ENCODE measurements at places on chromosomes 7 and 10. TPM values are rescaled to one million over a fixed set of nuclear protein-coding genes. Genes with fewer than 3 reads are reported as not detected.

The SPACDR gene
- 4.5 TPM for total RNA-seq

The CCDC3 gene
- 0.09 TPM for total RNA-seq

The PRLHR gene
- not detected for total RNA-seq

The STEAP1 gene
- 0.50 TPM for total RNA-seq

The CNPY1 gene
- not detected for total RNA-seq

The CTTNBP2 gene
- not detected for total RNA-seq

GRCh38 chr10:49114718-49115014 is 656 bp downstream of the VSTM4 start:
- DNase-seq: no peak

DNA sequence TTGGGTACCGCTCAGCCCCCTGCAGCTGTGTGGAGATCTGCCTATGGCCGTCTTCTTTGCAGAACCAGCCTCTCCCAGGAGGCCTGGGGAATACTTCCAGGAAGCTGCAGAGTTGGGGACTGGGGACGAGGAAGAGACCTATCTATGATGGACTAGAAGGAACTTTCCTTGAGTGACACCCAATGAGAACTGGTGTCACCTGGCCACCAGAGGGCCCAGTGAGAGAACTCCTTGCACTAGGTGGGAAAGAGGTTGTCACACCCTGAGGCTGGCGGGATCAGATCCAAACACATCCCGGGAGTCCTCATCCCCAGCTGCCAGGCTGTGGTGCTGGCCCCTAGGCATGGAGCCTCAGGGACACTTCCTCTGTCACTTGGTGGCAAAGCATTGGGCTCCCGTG is 4.9 kb upstream of the GRID2IP start:
- DNase-seq: no peak

GRCh38 chr10:88903715-88904114 is 23.7 kb downstream of the STAMBPL1 start:
- no peak for DNase-seq

DNA sequence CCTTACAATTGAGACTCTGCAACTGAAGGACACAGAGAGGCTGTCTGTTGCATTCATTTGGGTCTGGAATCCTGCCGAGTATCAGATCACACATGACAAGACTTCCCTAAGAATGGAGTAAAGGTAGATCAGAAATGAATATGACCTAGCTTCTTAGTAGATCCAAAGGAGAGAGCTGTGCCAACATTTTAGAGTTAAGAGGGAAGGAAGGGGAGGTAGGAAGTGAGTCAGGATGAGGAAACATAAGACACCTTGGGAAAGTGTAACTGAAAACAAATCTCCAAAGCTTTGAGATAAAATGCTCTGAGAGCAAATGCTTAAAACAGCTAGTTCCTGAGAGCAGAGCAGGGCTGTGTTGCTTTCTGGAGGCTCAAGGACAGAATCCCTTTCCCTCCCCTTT is 6.1 kb upstream of the SLC25A13 start:
- no peak for DNase-seq

GRCh38 chr7:98187138-98187502 is 24.1 kb upstream of the BHLHA15 start:
- no peak for DNase-seq

GRCh38 chr10:28769091-28769604 is 91.8 kb downstream of the BAMBI start:
- no peak for DNase-seq

DNA sequence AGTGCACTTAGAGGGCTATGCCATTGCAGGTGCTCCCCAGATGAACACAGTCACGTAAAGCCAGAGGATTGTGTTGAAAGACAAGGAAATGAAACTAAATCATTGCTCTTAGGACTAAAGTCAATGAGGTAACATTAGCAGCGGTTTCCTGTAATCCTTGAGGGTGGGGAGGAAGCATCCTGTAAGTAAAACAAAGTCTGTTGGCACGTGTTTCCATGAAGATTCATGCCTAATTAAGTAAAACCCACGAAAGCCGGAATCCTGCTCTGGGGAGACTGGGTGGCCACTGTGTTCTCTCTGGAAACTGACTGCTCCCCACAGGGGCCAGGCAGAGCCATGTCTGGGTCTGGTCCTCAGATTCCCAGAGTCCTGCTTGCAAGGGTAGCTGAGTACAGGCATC is 18.3 kb downstream of the STEAP1B start:
- no peak for DNase-seq

DNA sequence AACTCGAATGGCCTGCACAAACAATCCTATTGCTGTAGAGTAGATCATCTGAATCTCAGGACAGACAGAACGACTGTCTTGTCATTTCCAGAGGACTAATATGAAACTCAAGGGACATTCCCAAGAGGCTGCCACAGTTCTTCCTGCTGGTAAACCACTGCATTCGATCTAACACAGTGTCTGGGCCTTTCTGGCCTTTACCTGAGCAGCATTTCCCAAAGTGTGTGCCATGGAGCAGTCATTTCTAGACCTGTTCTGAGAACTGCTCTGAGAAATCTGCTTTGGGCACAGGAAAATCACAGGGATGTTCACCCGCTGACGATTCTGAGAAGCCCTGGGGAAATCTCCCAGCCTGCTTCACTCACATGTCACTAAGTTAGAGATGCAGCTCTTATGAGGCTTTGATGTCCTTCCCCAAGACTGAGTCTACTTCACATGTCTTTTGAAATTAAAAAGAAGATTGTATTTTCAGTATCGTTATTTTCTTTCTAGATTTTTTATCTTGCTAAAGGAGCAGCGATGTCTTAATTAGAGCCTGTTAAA is 18.4 kb downstream of the GPNMB start:
- no peak for DNase-seq

DNA sequence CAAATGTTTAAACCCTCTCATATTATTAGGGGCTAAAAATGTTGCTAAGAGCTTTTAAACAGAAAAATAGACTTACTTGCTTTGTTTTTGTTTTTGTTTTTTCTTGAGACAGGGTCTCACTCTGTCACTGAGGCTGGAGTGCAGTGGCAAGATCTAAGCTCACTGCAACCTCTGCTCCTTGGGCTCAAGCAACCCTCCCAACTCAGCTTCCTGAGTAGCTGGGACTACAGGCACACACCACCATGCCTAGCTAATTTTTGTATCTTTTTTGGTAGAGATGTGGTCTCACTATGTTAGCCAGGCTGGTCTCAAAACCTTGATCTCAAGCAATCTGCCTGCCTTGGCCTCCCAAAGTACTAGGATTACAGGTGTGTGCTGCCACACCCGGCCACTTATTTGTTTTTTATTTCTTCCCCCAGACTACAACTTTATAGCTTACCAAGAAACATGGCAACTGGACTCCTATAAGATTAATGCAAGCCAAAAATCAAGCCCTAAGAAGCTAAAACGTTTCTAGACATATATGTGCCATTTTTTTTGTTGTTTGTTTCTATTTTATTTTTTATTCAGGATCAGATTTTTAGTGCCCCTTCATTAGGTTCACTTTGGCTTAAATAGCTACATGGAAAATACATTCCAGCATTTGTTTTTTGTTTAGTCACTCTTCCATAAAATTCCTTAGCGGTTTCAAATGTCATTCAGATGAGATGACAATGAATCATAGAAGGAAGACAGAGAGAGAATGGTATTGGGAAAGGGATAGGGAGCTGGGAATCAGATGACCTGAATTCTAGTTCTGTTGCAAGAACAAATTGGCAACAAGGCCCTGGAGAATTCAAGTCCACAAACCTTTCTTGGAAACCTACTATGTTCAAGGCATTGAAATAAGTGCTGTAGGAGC is 163.4 kb upstream of the MKLN1 start:
- DNase-seq: no peak

DNA sequence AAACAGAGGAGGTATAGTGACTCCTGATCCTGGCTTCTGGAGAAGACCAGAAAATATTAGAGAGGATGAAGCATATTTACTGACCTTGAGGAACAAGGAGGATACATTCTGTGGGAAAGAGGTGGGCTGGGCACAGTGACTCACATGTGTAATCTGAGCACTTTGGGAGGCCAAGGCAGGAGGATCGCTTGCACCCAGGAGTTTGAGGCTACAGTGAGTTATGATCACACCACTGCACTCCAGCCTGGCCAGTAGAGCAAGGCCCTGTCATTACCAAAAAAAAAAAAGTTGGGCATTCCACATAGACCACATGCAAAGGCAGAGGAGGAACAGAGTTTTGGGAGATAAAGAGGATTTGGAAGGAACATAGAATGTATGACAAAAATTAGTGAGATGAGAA is 4.4 kb upstream of the ACBD5 start:
- no peak for DNase-seq

- DNase-seq: no peak
Observed at GRCh38 chr10:84574102-84574501, 245.7 kb downstream of the CCSER2 start.

- DNase-seq: no peak
Observed at GRCh38 chr10:78283069-78283682, 249.5 kb downstream of the RPS24 start.

GRCh38 chr10:131310142-131310541 is 1.4 kb downstream of the TCERG1L start:
- DNase-seq: no peak

- no peak for DNase-seq
Observed at GRCh38 chr7:88396295-88396947, 89.7 kb upstream of the STEAP4 start.

DNA sequence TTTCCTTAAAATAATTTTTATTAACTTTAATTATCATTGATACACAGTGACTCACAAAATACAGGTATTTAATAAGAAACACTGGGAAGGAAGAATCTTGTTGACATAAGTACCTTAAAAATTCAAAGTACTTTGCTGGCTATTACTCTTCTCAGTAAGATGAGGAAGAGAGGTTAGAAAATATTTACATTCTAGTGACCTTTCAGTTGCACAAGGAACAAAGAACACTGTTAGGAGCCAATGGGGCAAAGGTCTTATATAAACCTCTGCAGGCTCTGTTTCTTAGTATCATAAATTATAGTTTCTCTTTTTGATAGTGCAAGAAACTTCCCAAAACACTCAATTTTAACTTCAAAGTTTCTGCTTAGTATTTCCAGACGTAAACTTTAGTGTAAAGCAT is 4.8 kb upstream of the TAX1BP1 start:
- DNase-seq: no peak

DNA sequence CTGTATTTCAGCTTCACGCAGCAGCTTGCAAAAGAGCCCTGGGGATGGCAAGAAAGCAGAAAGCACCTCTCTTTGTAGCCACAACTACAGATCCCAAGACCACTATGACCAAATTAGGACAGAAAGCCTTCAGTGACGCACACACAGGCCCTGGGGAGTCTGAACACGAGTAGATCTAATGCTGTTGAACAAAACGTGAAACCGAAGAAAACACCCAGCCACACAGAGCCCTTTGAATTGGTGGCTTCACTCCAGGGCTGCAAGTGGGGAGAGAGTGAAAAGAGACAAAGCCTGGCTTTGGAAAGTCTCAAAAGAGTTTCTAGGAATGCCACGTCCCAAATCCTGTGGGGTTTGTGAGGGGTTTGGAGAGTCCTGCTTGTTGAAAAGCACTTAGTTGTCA is 28.4 kb downstream of the PLXNA4 start:
- DNase-seq: no peak

GRCh38 chr10:21808550-21808949 is 195.0 kb downstream of the DNAJC1 start:
- DNase-seq: no peak

DNA sequence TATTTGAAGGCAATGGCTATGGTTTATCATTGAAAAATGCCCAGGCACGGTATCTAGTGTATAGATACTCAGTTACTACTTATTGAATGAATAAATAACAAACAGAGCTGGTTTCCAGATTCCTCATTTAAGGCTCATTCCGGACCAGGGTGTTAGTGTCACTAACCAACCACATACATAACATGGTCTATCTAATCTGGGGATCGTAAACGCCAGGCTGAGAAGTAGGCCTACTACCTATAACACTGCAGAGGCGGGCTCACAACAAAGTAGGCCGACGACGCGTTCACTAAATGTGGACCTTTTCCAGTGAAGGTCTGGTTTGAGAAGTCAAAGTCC is 423 bp downstream of the LSM5 start:
- no peak for DNase-seq

GRCh38 chr10:128747582-128748346 is 621.5 kb upstream of the MKI67 start:
- DNase-seq: no peak

DNA sequence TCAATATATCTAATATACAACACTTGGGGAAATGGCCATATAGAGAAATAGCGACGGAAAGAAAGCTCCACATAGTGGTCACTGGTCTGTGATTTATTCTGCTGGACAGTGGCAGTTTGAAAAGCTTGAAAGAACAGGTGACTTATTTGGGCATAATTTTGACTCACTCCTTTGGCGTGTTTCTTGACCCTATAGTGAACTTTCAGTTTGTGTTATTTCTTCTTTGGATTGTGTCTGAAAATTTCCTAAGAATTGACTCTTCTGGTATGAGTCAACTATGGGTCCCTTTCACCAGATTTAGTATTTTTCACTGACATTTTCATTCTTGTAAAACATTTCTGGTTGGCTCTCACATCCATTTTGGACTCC is 25.8 kb upstream of the IMMP2L start:
- DNase-seq: no peak

GRCh38 chr7:80499350-80499953 is 12.4 kb downstream of the GNAT3 start:
- DNase-seq: no peak
